ENCODE measurements at places on chromosomes 3 and 15.

GRCh38 chr3:33071946-33072345 is 25.0 kb downstream of the GLB1 start:
- DNase-seq, result no peak

- DNase-seq, result no peak
These were observed 109.9 kb upstream of the GAP43 start for GRCh38 chr3:115513416-115513800.

DNA sequence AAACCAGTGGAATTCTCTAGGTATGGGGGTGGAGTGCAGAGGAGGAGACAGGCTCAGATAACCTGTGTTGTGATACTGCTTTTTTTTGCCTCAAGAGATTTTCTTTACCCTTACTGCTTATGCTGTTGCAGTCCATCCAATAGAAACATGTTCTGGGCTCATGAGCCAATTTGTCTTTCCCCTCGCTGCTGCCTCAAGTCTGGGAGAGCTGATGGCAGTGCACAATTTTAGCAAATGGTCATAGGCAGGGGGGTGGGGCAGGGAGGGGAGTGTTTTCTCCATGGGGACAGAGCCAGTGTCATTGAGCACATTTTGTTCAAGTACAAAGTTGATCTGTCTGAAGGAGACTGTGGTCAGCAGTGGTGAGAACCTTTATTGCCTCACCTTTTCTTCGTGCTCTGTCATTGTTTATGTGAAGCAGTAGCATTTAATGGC is 134.9 kb downstream of the MBNL1 start:
- DNase-seq, result no peak

DNA sequence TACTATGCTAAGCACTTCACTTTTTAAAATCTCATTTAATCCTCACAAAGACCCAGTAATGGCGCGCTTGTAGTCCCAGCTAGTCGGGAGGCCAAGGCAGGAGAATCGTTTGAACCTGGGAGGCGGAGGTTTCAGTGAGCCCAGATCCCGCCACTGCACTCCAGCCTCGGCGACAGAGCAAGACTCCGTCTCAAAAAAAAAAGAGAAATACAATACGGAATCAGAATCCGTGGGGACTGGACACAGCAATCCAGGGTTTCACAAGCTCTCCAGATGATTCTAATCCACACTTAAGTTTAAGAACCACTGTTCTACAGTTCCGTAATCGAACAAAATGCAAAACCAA is 426 bp upstream of the SUMF1 start:
- no peak for DNase-seq

GRCh38 chr15:78873793-78874765 is 1.4 kb downstream of the MORF4L1 start:
- DNase-seq, result no peak

DNA sequence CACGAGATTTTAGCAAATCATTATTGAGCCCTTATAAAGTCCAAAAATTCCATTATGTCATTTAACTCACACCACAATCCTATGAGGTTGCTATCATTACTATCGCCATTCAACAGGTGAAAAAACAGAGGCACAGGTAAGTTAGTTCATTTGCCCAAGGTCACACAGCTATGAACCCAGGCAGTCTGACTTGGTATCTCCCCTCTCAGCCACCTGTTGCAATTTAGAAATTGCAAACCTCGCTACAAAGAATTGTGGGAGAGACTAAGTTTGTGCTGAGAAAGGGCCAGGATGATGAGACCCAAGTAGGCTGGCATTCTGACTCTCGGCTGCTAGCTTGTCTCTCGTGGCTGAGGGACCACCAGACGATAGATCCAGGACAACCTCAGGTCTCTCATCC is 57.7 kb downstream of the LMCD1 start:
- no peak for DNase-seq

GRCh38 chr3:12307136-12307535 is 18.3 kb downstream of the PPARG start:
- no peak for DNase-seq

GRCh38 chr3:57142411-57142723 is 22.8 kb downstream of the IL17RD start:
- DNase-seq, result no peak

- DNase-seq, result no peak
These were observed 97.2 kb downstream of the FAM43A start for GRCh38 chr3:194782698-194783404.

- DNase-seq, result no peak
These were observed 8.6 kb downstream of the KLHL25 start for GRCh38 chr15:85785887-85786780.

DNA sequence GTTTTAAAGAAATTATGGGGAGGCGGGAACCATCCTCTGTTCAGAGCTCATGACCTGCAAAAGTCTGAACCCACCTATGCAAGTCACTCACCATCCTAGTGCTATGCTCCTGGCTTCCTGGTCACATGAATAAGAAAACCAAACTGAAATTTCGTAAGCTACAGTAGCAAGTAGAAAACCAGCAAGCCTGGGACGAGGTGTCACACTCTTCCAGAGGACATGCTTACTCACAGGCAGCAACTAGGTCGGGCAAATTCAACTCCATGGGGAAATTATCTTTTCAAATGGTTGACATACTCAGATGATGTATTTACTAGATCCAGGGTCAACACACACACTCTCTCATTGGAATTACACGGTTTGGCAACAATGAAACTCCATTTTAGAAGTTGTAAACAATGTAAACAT is 31.3 kb downstream of the LDHAL6B start:
- no peak for DNase-seq

- DNase-seq, result no peak
These were observed 950 bp upstream of the CNTN4 start for GRCh38 chr3:2097641-2098191.

- DNase-seq, result no peak
These were observed 28.9 kb upstream of the KLHL6 start for GRCh38 chr3:183584246-183584913.

GRCh38 chr3:53749448-53749847 is 96.8 kb downstream of the CHDH start:
- no peak for DNase-seq

GRCh38 chr3:194031867-194032635 is 103.9 kb upstream of the HES1 start:
- DNase-seq, result no peak

GRCh38 chr3:128076483-128077201 is 24.4 kb downstream of the SEC61A1 start:
- no peak for DNase-seq

GRCh38 chr15:75016431-75016830 is 7.0 kb upstream of the PPCDC start:
- DNase-seq, result no peak

DNA sequence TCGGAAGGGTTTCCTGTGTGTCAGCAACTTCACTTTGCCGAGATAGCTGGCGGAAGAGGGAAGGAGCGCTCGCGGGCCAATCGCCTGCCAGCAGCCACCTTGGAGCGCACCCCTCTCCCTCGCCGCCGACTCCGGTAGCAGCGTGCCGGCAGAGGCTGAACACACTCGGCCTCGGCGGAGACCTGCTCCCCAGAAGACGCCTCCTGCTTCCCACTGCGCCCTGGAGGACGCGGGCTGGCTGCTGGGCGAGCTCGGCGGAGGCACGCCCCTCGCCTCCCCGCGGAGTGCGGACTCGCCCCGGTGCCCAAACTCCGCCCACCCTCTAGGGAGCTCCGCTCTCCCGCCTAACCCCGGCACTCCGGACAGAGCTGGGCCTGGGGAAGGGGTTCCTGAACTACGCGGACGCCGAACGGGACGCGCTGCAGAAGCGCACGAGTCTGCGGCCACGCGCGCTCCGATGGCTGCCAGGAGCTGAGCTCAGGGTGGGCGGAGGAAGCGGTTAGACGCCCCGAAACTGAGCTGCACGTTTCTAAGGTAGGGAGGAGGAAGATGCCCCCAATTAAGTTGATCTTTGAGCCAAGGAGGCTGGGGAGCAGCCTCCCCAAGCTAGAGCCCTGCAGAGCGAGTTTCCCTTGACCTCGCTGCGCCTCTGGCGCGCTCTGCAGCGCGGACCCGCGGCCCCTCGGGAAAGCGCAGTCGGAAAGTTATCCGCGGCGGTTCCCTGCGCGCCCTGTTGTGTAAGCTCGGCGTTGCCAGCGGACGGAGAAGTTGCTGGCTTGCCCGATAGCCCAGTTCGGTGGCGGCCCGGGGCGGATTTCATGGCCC is at the start of gene P2RY1:
P2RY1 (plus strand) TSS at position 356 of the 825 bp plus-strand sequence. CDS start 652 bp downstream, outside the sequence.
- DNase-seq, result peak; percentile 69

DNA sequence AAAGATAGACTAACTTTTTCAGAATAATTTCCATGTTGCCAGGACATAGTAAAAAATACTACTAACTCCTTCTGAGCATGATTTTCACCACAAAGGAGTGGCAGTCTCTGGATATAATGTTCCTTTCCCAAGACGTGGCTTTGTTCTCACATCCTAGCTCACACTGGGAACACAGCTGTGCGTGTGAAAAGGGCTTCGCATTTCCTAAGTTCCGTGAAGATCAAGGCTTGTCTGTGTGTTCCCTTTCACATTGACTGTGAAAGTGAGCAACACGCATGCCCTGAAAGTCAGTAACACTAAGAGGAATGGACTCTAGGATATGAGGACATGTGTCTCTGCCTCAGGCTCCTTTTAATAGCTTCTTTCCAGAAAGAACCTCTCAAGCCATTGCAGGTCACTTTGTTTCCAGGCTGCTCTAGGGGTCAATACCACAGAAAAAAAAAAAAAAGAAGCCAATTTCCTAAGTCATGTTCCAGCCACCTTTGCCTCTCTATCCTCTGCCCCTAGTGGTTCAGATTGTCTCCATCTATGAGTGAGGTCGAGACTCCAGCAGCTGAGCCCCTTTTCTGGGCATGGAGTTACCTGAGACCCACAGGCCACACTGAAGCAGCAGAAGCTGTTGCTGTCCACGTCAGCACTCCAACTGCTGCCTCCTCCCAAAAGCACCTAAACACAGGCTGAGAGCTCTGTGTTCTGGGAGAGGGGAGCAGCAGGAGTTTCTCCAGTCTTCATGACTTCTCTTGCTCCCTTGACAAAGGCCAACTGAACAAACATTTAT is 355.9 kb downstream of the RSL24D1 start:
- DNase-seq, result peak; percentile 78

GRCh38 chr3:58205981-58206380 is 4.8 kb downstream of the DNASE1L3 start:
- DNase-seq, result no peak

DNA sequence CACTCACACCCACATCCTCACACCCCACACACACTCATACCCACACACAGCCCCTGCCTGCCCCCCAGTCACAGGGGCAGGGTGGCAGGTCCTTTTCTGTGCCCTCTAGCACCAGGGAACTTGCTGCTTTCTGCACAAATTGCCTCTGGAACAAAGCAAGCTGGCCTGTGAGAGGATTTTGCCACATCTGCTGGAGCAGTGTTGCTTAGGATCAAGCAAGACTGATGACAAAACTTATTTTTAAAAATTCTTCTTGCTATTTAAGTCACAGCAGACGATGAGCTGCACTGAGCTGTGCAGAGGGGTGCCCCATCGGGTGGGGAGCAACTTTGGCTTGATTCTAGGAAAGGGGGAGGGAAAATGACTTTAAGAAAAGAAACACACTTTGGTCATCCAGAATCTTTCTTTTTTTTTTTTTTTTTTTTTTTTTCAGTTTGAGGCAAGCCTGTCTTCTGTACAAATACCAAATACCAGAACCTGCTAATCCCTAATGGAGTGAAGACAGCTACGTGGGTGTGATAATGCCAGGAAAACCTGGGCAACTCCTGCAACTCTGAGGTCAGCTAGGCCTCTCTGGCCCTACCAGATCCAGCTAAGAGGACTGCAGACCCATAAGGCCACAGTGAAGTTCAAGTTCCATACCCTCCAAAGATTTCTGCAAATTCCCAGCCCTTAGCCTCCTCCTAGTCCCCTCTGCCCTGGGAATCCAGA is 195.3 kb downstream of the ABHD5 start:
- no peak for DNase-seq

DNA sequence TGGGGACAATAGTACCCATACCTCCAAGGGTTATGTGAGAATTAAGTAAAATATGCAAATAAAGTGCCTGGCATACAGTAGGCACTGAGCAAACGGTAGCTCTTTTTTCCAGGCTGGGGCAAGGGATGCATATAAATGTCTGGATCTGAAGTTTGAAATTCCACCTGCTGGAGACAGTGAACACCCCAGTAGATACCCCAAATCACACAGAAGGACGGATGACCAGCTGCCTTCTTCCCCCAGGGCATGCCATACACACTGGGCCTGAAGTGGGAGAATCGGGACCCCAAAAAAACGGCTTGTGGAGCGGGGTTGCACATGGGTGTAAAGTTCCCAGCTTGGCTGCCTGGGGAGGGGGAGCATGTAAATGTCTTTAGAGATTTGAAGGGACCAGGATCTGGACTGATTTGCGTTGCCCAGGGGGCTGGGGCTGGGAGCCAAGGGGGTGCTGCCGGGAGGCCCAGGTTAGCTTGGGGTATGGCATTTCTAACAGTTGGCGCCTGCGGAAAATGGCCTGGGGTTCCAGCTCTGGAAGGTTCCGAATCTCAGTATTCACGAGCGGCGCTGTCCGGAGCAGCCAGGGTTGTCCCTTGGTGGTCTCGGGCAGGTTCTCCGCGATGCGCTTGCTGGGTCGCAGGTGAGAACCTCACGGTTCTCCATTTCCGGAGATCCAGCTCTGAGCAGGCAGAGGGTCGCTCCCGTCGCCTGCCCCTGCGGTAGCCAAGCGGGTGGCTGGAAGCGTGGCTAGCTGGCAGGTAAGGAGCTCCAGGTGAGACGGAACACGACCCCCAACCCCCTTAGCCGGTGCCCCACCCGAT is 42.6 kb upstream of the POLG start:
- no peak for DNase-seq

- no peak for DNase-seq
These were observed 37.3 kb upstream of the TEX9 start for GRCh38 chr15:56327721-56328502.

- no peak for DNase-seq
These were observed 39.5 kb downstream of the TMEM108 start for GRCh38 chr3:133077688-133078087.

DNA sequence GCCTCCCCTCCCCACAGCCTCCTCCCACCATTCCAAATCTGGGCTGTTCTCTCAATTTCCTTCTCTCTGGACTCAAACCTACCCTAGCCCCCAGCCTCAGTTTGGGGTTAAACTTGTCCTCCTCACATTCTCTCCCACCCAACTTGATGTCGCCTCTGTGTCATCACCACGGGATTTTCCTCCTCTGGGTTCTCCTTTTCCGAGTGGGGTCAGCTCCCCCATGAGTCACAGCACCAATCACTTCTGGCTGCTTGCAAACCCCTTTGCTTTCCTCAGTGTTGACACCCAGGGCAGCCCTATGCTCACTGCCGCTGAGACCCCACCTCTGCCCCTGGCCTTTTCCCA is 451 bp downstream of the CCR5AS start:
- no peak for DNase-seq

GRCh38 chr15:88932271-88932874 is 19.2 kb upstream of the MFGE8 start:
- no peak for DNase-seq

- DNase-seq, result no peak
These were observed 9.4 kb downstream of the SEMA3G start for GRCh38 chr3:52435246-52436101.

All from iPS DF 19.7 (cell line).